ENCODE measurements at places on chromosomes 13 and 19. TPM values are rescaled to one million over a fixed set of nuclear protein-coding genes. Genes with fewer than 3 reads are reported as not detected.

VSIG10L gene
- 2.1 TPM for total RNA-seq

- no peak for ATAC-seq
These were observed 176.6 kb downstream of the KLF5 start for GRCh38 chr13:73235385-73235784.

DNA sequence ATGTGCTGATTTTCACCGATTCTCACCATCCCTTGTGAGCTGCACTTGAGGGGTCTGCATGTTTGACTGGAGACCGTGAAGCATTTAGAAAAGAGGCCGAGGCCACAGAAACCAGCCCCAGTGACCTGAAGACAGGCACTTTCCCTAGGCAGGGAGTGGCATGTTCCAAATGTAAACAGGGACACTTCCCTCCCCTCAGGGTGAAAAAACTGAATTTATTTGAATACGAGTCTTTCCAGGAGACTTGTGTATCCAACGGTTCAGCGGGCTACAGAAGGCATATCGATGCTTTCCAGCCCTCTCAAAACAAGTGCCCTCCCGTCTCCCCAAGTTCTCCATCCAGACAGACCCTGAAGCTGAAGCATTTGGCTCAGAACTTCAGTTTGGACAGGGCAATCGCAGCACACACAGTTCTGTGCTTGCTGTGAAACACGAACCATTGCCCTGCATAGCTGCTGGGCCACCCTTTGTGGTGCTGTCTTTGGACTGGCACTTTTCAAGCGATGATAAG, 106.1 kb downstream of the ZIC5 start:
- ATAC-seq = no peak

DNA sequence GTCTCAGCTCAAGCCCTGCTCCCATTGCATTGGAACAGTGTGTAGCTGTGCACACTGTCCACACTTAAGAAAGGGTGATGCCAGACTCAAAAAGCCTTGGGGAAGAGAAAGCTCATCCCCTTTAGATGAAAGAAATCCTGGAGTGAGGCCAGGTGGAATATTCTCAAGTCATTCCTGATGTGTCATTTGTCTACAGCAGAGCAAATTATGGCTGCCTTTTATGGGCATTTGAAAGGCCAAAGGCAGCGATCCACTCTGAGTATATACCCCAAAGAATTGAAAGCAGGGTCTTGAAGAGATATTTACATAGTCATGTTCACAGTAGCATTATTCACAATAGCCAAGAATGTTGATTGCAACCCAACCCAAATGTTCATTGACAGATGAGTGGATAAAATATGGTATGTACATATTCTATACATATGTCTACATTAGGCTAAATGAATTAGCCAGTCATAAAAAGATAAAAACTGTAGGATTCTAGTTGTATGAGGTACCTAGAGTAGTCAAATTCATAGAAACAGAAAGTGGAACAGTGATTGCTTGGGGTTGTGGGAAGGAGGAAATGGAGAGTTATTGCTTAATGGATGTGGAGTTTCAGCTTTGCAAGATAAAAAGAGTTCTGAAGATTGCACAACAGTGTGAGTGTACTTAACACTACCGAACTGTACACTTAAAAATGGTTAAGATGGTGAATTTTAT, 214.9 kb downstream of the KCNRG start:
- no peak for ATAC-seq

- ATAC-seq = no peak
These were observed 109.5 kb upstream of the TSC22D1 start for GRCh38 chr13:44685641-44686040.

- no peak for ATAC-seq
These were observed at the start of gene FAM187B for GRCh38 chr19:35228177-35228930. Gene FAM187B (minus strand): TSS chr19:35228739. CDS start chr19:35228680, 59 bp downstream.

Measured in motor neuron (in vitro differentiated cells).